ENCODE measurements at places on chromosomes 6 and 20.

- DNase-seq: peak; percentile 5
Measured at GRCh38 chr6:50815436-50816114, 3.1 kb upstream of the TFAP2B start.

GRCh38 chr6:149362289-149362688, 37.8 kb upstream of the SUMO4 start:
- no peak for DNase-seq

DNA sequence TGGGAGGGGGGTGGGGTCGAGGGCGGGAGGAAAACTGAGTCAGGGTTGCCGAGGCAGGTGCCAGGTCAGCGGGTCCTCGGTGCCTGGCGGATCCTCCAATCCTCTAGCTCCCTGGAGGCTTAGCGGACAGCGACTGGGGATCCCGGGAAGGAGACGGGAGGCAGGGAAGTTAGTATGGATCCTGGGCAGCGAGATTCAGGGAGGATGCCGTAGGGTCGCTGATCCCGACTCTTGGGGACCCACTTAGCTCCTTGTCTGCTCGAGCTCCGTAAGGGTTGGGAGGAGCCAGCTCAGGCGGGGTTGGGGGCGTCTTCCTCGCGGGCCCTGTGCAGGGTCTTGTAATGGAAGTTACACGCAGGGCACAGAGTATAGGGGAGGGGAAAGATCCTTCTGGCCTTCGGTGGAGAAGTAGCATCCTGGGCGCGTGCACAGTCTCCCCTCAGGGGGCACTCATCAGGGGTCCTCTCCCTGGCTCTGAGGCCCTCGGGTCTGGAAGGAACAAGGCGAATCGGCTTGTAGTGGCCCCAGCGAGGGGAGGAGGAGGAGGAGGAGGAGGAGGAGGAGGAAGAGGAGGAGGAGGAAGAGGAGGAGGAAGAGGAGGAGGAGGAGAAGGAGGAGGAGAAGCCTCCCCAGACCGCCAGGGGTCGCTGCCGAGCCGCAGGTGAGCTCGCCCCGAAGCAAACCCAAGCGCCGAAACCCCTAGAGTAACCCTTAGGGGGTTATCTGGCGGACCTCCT, 6.4 kb upstream of the SLC12A5 start:
- peak; percentile 75 for DNase-seq

DNA sequence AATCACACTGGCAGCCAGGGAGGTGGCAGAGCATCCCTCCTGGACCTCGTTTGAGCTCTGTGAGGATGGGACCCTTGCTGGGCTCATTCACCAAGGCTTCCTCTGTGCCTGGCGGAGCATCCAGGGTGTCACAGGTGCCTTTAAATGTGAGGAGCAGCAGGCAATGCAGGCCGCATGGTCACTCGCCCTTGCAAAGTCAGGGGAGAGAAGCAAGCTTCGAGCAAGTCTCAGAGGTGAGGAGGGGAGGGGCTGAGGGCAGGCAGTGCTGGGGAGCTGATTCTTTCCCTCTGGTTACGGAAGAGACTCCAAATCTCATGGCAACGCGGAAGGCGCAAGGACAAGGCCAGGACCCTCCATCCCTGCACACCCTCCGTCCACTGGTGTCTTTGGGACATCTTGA, 182.7 kb upstream of the PMEPA1 start:
- DNase-seq: no peak

GRCh38 chr6:13697857-13698256, 13.8 kb downstream of the RANBP9 start:
- DNase-seq: no peak

- DNase-seq: no peak
Measured at GRCh38 chr20:58111310-58112016, 117.0 kb downstream of the ANKRD60 start.

DNA sequence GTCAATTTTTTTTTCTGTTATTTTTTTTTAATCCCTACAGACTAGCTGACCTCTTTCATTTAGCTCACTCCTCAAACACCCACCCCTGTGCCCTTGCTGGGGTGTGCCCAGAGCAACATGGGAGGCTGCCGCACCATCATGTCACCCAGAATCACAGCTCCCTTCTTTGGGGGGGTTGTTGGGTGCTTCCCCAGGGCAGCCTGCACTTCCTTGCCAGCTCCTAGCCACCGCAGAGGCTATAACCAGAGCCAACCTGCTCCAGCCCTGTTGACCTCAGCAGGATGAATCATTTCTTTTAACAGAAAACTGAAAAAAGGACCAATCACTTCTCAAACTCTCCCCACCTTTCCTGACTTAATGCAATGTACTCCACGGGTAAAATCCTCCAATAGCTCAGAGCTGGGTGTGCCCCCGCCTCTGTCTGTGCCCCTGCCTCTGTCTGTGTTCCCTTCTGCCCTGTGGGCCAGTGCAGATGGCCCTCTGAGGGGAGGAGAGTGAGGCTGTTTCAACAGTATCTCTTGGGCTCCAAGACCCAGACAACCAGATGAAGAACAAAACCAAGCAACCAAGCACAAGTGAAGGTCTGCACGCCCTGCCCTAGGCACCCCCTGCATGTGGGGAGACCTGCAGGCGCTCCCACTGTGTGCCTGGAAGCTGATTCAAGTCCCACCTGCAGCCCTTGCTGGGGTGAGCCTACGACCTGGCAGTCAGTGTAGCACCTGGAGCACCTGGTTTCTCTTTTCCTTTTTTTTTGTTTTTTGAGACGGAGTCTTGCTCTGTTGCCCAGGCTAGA, 67.7 kb downstream of the PYGB start:
- no peak for DNase-seq

DNA sequence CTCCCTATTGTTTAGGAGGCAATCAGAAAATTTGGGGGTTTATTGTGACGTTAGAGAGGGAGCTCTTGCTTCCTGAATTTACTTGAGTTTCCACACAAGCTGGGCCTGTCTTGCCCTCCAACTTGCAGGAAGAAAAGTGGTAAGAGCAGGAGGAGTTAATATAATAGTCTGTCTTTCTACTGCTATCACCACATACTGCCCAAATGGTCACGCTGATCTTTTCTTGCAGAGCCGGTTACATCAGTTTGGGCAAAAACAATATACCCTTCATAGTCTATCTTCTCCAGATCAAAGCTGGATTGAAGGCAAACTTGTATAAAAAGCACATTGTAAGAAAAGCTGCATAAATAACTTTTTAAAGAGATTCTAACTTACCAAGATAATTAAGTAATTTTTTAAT, 46.3 kb upstream of the ECHDC1 start:
- DNase-seq: no peak

- no peak for DNase-seq
Measured at GRCh38 chr20:1319051-1319450, 9.9 kb downstream of the SDCBP2 start.

DNA sequence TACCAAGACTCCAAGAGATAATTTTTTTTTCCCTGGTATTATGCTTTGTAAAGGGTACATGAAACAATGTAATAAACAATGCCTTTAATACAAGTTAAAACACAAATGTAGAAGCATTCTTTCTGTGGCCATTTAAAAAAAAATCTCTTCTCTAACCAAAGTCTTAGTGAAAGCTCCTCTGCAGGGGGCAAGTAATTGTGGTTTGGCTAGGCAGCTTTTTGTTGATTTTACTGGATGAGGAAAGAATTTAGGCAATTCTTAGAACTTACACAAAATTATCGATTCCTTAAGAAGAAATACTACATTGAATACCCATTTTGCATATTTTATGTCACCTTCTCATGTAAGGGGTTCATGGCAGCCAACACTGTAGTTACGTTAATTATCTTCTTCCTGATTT, 12.4 kb downstream of the TFB1M start:
- no peak for DNase-seq

- DNase-seq: no peak
Measured at GRCh38 chr20:25203871-25204320, 8.4 kb downstream of the ENTPD6 start.

DNA sequence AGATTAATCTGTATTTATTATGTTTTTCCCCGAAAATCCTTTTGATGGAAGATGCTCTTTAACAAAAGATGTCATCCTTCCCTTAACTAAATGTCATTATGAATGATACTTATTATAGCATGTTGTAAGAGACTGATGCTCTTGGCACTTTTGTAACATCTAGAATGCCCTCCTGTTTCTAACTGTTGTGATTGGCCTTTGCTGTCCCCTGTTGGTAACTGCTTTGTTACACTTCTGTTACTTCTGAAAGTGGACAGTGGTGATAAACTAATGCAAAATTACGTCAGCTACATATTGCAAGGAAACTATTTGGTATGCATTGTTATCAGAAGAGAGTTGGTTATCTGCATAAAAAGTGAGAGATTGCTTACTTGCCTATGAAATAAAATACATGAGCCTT, 5.8 kb downstream of the TTK start:
- DNase-seq: no peak

GRCh38 chr6:109579361-109579760, 96.3 kb upstream of the ZBTB24 start:
- no peak for DNase-seq

- DNase-seq: no peak
Measured at GRCh38 chr6:23365732-23366131, 760.3 kb upstream of the NRSN1 start.

DNA sequence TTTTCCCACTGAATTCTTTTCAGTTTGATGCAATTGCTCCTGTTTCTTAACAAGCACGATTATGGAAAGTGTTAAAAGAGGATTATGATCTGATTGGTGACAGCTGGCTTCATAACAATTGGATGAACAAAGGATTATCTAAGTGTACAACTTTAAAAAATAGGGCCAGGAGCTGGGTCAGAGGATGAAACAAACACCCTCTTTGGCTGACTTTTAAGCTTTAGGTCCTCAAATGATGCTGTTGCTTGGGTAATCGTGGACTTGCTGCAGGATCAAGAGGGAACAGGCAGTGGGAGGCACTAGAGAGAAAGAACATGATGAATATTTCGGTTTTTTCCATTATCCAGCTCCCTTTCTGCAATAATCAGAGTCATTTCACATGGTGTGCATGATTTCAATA, 35.5 kb upstream of the TMX4 start:
- no peak for DNase-seq

DNA sequence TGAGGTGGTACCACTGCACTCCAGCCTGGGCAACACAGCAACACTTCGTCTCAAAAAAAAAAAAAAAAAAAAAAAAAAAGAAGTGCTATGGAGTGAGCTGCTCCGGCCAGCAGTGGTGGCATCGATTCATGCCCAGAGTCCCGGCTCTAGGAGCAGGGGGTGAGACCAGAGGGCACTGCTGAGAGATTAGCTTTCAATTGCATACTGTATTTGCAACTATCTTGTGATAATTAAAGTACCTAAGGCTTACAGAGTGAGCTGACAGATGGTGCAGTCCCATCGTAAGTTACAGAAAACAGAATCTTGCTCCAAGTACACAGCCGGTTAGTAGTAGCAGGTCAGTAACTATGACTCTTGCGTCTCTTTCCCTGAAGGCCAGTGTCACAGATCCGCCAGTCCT, 31.5 kb downstream of the TMEM14B start:
- no peak for DNase-seq

- no peak for DNase-seq
Measured at GRCh38 chr20:13085275-13085674, 76.5 kb downstream of the SPTLC3 start.

DNA sequence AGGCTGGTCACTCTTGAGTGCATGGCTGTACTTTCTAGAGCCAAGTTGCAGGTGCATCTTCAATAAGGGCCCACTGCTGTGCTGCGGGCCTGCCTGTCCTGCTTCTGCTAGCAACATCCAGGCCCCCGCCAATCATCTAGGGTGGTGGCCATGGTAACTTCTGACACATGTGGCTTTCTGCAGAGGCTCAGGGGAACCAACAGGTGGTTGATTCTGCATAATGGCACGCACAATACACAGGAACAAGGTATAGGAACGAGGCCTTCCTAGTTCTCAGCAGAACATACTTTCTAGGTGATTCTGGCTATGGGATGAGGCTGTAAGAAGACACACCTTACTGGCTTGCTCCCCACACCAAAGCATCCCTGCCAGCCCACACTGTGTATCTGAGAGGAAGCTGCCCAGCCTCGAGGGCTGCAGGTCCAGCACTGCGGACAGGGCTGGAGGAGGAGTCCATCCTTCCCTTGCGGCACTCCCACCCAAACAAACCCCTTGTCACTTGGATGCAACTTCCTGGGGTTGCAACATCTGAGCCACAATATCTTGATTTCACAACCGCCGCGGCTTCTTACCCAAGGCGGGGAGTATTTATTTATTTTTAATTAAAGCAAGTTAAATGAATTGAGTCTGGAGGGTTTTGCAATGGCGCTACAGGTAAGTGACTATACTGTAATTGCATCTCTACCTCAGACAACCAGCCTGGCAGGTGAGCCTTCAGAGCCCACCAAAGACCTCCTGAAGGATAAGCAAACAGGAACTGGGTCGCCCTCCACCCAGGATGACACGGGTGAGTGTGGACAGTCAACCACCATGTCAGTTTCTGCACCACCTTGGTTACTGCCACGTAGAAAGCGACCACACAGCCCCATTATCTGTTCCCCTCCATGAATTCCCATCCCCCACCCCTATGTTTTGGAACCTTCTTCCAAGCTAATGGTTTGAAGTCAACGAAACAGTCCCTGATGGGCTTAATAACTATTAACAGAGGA, 49.6 kb downstream of the SULF2 start:
- DNase-seq: no peak

DNA sequence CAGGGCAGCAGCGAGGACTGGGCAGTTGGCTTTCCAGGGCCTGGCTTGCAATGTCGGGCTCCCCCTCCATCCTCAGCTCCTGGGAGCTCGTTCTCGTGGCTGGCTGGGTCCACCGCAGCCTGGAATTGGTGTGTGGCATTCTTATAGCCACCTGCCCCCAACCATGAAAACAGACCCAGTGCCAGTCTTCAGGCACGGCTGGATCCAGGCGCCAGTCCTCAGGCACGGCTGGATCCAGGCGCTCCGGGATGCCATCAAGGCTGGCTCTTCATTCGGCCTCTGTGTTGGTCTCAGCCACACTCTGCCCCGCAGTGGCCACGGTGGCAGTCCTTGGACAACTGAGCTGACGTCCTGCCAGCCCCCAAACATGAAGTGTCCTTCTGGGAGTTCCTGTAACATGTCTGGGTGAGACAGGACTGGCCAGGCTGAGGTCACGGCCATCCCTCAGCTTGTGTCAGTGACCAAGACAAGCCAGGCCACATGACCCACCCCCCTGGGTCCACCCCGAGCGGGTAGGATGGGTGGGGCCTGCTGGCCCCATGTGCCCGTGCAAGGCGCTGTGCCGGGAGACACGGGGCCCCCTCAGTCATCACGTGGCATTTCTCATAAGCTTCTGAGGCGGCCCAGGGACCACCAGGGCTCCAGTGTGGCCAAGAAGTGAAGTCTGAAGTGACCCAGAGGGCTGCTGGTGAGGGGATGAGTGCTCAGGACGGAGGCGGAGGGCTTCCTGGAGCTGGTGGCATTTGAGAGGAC, 99.0 kb downstream of the TAF4 start:
- no peak for DNase-seq

GRCh38 chr6:88499845-88500699, 333.9 kb upstream of the CNR1 start:
- no peak for DNase-seq

DNA sequence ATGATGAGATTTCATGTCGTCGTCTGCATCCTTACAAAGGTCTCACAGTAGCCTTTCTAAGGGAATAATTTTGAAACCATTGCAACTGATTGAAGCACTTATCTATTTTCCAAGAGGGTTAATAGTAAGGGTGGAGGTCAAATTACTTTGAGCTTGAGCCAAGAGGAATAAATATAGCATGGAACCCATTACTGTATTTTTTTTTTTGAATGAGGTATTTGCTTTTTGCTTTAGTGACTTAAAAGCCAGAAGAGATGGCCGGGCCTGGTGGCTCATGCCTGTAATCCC, 78.3 kb downstream of the SCAND1 start:
- no peak for DNase-seq

- no peak for DNase-seq
Measured at GRCh38 chr6:137542713-137543112, 48.5 kb upstream of the OLIG3 start.

- DNase-seq: no peak
Measured at GRCh38 chr6:139114746-139115145, 20.1 kb upstream of the HECA start.

All from hematopoietic multipotent progenitor cell treated with erythropoietin and hydrocortisone succinate and interleukin-3 and kit ligand, for 15 days (in vitro differentiated cells).